ENCODE measurements at places on chromosomes 7 and 10.

- DNase-seq = no peak
Observed at GRCh38 chr10:23190872-23191763, 994 bp upstream of the PTF1A start.

- no peak for DNase-seq
Observed at GRCh38 chr10:122648599-122649428, 50.8 kb downstream of the C10orf120 start.

DNA sequence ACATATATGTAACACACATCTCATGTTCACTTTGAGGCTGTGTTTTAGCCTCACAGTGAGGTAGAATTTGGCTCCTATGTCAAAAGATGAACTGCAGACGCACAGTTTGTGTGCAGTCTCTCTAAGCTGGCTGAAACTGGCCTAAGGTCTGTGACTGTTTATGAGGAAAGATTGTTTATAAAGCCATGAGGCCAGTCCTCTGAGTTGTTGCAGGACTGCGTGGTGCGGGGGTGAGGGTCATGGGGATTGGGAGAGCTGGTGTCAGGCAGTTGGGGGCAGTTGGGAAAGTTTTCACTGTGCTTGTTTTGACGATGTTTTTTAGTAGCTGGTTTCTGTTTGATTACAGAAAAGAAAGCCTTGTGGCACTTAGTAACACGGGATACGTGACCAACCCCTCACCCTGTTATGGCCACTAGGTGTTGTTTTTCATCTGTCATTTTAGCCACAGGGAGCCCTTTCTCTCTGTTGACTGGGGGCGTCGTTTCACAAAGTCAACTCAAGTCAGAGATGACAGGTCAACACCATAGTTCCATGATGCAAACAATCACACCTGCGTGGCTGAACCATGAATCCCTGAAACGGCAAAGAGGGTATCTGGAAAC is 310.9 kb downstream of the CCDC3 start:
- no peak for DNase-seq

DNA sequence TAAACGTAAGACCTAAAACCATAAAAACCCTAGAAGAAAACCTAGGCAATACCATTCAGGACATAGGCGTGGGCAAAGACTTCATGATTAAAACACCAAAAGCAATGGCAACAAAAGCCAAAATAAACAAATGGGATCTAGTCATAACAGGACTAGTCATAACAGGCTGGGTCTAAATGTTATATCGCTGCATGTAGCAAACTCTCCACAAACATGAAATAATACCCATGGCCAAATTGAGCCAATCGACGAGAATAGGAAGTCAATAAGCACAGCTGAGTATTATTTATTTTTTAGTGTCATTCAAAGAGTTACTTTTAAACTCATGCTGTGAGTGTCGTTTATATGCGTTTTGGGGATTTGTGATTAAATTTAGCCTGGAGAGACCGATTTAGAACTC is 225.1 kb downstream of the TFEC start:
- DNase-seq = no peak

DNA sequence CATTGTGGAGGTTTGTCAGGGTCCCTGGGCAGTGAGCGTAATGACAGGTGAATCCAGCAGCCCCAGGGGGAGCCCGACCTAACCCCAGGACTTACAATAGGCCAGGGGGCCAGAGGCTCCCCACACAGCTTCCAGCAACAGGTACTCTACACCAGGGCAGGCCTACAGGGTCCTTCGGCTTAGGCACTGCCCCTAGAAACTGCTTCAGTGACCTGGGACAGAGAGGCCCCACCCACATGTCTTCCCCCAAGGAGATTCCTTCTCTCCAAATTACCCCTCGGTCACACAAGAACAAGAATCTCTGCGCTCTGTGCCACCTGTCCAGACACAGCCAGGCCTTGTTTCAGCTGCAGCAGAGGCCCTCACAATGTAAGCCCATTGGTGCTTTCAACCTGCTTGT is 24.4 kb downstream of the SKIDA1 start:
- no peak for DNase-seq

- DNase-seq = no peak
Observed at GRCh38 chr7:121273467-121274167, 55.2 kb upstream of the WNT16 start.

DNA sequence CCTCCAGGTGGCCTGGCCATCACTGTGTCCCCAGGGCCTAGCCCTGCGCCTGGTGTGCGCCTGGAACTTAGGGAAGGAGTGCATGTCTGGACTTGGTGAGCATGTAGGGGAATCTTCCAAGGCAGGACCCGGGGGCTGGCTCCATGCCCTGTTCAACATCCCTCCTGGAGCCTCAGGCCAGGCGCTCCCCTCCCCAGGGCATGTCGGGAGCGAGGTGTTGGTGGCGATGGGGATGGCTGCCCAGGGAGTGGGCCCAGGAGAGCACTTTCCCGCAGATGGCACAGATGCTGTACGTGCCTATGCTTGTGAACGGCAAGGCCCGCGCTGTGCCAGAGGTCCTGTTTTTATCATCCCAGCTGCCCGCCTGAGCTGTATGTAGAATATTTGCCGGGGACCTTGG is 55.0 kb downstream of the CDH23 start:
- no peak for DNase-seq

- DNase-seq = no peak
Observed at GRCh38 chr7:117014099-117014656, 60.9 kb downstream of the ST7 start.

- DNase-seq = no peak
Observed at GRCh38 chr7:91306266-91306665, 42.0 kb downstream of the FZD1 start.

GRCh38 chr10:129810-130209 is 5.4 kb upstream of the ZMYND11 start:
- no peak for DNase-seq

GRCh38 chr10:33901166-33901565 is 566.7 kb upstream of the NRP1 start:
- DNase-seq = no peak

DNA sequence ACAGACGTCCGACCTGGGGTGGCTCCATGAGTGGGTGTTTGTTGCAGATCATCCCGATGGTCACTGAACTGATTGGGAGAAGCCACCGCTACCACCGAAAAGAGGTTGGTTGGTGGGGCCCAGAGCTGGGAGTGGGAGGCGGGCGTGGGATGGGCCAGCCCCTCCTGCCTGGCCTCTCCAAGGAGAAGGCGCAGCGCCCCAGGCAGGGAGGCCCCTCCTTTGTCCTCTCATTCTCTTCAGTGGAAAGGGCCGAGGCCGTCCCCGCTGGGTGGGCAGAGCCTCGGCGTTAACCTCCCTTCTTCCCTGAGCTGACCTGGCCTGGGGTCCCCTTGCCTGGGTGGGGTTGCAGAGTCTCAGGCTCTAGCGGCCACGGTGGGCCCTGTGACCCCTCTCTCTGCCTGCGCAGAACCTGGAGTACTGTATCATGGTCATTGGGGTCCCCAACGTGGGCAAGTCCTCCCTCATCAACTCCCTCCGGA is 5.2 kb downstream of the MTG1 start:
- no peak for DNase-seq

- DNase-seq = no peak
Observed at GRCh38 chr10:6885284-6885683, 305.2 kb upstream of the PRKCQ start.

- no peak for DNase-seq
Observed at GRCh38 chr7:38383281-38383680, 109.8 kb upstream of the TARP start.

Data from CD4-positive, alpha-beta T cell treated with Interleukin-1 beta for 1 hour (primary cell).